ENCODE measurements at places on chromosomes 7 and 10. TPM values are rescaled to one million over a fixed set of nuclear protein-coding genes. Genes with fewer than 3 reads are reported as not detected.
A peak's percentile ranks its signal among the peaks of the same experiment; 100 is the strongest.

DNA sequence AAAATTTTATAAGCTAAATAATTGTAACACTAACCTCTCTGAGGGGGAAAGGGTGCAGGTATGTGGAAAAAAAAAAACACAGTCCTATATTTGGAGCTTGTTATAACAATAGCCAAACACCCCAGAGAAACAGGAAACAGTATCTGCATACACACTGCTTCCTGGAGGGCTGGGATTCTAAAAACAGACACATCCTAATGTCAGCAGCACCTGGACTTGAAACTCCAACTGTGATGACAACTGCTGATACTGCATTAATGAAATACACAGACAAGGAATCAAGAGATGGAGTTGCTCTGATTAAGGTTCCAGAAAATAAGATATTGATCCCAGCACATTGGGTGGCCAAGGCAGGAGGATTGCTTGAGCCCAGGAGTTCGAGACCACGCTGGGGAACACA is 9.3 kb downstream of the DAGLB start:
- no peak for DNase-seq

DNA sequence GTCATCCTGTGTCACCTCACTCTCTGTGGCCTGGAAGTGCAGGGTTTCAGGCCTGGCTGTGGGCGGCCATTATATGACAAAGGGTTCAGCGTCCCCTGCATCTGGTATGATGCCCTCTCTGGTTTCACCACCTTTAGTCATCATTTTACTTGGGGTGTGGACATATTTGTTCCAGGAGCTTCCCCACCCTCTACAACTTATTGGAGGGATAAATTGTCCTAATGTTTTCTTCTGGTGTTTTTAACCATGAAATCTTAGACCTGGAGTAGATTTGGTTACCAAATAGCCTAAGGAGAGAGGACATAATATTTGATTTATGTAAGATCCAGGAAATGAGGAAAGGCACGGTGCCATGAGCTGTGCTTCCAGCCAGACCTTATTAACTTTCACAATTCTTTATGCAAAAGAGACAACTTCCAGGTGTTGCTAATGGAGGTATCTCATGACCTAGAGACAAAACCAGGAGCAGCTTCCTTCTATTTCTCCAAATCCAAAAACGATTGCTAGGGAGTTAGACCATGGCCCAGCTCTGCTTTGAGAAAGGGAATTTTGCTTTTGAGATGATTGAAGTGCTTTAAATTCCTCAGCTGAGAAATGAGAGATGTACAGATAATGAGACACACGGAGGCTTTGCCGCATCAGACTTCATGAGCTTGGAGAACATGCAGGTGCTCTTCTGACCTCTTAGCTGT is 20.9 kb downstream of the WBP1L start:
- no peak for DNase-seq

The RBP4 gene
- total RNA-seq, result not detected

- DNase-seq, result no peak
These were observed 2.8 kb upstream of the GAL3ST4 start for GRCh38 chr7:100171087-100171681.

DNA sequence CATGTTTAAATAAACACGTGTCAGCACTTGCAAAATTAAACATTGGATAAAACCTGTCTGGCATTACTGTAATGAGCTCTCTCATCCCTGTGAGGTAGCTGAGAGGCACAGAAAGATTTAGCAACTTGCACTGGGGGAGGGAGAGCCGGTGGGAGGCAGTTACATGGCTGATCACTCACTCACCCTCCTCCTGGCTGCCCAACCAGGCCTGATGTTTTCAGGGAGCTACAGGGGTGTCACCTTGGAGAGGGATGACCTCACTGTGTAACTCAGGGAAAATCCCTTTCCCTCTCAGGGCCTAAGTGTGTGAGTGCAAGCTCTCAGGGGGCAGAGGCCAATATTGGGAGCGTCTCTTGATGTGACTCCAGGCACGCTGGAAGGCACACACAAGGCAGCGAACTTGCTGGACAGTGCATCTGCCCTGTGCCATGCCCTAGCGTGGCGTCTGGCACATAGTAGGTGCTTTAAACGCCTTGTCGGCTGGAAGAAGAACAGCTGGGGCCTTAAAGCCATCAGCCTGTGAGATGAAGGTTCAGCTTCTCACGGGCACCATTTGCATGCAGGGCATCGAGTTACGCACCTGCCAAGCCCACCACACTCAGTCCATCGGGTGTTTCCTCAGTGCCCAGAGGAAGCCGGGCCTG is 51.1 kb downstream of the ELFN1 start:
- DNase-seq, result peak; percentile 19

GRCh38 chr10:90977162-90977854 is 56.4 kb upstream of the ANKRD1 start:
- no peak for DNase-seq

GRCh38 chr10:110279407-110279986 is 25.2 kb downstream of the SMNDC1 start:
- peak; percentile 43 for DNase-seq

DNA sequence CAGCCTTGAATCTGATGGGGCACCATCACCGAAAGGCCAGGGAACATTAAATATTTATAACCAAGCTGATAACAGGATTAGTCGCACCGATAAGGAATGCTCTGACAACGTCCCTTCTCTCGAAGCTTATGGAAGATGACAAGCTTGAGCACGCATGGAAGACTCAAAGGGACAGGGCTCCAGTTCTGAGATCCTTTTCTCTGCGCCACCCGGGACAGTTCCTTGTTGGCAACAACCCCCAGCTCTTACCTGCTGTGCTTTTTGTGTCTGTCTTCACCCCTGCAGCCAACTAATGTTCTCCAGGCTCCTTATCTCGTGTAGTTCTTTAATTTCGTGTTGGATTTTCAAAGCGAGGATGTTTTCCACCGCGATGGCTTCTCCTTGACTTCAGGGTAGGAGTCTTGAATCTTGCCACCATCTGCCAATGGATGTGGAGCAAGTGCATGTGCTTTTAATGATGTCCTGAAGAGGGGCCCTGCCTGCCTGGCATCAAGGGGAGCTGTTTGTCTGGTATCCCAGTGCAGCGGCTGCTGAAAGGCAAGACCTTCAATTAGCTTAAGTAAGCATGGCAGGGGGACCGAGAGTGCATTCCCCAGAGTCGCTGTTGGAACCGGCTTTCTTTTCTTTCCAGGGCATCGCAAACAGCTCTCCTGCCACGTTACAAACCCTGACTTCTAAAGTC is 354 bp upstream of the FERD3L start:
- DNase-seq, result no peak

The NEURL1 gene
- 0.50 TPM for total RNA-seq

- no peak for DNase-seq
These were observed 48.3 kb downstream of the PDGFA start for GRCh38 chr7:471191-471865.

DNA sequence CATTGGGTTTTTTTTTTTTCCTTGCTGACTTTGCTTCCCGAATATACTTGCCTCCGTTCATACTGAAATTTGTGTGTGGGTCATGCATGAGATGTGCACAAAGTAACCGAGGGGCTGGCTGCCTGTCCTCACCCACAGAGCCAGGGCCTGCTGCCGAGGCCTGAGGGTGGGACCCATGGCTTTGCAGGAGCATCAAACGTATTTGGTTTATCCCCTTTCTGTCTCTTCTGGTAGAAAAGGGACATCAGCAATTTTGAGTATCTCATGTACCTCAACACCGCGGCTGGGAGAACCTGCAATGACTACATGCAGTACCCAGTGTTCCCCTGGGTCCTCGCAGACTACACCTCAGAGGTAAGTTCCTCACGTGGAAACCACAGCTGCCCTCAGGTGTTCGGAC is 3.5 kb upstream of the LRRC18 start:
- no peak for DNase-seq

DNA sequence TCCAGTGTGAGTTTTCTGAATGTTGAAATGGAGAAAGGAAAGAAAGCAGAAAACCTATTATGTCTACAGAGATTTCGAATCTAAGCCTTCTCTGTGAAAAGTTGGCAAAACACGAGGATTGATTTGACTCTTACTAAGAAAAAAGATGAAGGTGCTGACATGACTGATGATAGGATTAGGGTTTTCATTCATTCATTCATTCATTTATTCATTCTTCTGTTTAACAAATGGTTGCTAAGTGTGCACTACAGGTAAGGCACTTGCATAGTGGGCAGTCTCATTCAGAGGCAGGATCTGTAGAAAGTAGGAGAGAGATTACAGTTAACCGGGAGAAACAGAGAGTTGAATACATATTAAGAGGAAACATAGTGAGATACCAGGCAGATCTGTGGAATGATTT is 137.1 kb downstream of the ZNF365 start:
- DNase-seq, result no peak

The KLF14 gene
- not detected for total RNA-seq

The CD36 gene
- total RNA-seq, result 0.50 TPM

DNA sequence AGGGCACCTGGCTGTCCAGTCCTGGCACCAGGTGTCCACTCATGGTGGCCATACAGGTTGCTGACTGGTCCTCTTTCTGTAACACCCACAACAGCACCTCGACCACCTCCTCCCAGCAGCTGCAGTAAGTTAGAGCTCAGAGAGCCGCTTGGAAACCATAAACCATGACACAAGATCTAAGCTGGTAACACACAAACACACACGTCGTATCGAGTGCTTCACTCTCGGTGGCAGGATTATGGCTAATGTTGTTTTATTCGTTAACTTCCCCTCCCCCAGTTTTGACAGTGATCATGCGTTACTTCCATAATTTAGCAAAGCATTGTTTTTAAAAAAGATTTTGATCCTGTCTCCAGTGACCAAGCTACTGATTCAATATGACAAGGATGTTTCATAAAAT is 59.7 kb downstream of the CAMK2B start:
- no peak for DNase-seq

GRCh38 chr7:81036057-81036456 is 117.2 kb upstream of the SEMA3C start:
- no peak for DNase-seq

DNA sequence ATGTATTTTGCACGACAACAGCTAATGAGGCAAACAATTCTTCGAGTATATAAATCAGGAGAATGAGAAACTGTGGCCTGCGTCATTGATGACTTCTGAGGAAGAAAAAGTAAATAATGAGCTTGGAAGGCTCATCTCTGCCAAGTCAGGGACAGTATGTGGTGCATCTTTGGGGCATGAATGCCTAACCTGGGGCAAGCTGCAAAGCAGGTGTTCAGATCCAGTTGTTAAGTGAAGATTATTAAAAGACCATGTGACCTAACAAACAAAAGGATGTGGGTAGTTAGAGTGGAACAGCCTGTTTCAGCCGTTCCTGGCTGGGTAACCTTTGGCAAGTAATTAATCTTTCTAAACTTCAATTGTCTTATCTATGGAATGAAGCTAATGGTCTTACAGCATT is 93.0 kb downstream of the LYZL2 start:
- no peak for DNase-seq

The NUTM2D gene
- 2.6 TPM for total RNA-seq

- no peak for DNase-seq
These were observed 121.2 kb upstream of the PRKCQ start for GRCh38 chr10:6701289-6701688.

- no peak for DNase-seq
These were observed 428.9 kb upstream of the AUTS2 start for GRCh38 chr7:69169386-69169785.

The SH2D4B gene
- under 0.01 TPM for total RNA-seq

The LIPK gene
- total RNA-seq, result not detected

DNA sequence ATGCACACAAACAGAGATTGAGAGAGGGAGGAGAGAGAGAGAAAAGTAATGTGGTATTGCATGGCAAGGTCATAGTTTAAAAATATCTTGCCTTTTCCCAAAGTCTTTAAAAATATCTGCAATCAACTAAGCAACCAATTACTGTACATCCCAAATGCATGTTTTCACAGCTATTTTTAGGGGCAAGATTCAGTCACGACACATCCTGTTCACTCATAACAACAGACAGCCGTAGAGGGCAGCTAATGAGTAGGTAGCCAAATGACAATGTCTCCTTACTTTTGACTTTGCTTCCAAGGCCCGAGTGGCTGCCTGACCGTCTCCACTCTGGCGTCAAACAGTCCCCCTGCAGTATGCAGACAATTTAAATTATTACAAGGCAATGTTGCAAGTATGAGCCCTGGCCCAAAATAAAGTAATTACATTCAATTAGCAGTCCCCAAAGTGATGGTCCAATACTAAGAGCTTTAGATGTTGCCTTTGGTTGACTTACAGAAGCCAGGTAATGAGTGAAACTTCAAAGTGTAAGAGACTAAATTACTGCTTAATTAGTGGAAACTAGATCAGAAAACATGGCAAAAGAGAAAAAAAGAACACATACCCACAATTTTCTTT is 162.9 kb downstream of the MBL2 start:
- DNase-seq, result no peak

DNA sequence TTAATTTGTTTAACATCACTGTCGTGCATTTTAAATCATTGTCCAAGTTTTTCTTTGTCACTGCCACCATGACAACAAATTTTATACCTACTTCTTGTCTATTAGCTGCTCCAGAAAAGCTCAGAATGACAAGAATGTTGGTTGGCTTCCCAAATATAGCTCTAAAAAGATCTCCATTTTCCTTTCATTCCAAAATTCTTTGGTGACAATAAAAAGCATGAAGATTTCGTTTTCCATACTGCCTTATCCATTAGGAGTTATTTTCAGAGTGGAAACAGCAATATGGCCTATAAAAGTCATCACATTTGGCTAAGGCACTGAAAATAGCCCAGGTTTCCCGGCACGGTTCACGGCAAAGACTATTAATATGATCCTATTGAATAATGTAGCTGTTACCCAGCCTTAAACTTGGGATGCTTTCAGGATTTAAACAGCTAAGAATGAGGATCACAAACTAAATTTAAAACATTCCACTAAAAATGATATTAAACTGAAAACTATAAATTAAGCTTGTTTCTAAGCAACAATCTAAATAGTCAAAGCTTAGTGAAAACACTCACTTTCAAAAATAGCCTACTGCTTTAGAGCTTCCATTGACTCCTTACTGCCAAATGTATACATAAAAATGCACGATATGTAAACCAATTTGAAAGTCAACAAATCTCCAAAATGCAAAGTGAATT is 2.7 kb downstream of the CTTNBP2 start:
- DNase-seq, result no peak

Measured in mammary epithelial cell (primary cell).